ENCODE measurements at places on chromosomes 11 and 22.

- DNase-seq: peak; percentile 94
These were observed 1.8 kb upstream of the CCND1 start for GRCh38 chr11:69638941-69639681.

DNA sequence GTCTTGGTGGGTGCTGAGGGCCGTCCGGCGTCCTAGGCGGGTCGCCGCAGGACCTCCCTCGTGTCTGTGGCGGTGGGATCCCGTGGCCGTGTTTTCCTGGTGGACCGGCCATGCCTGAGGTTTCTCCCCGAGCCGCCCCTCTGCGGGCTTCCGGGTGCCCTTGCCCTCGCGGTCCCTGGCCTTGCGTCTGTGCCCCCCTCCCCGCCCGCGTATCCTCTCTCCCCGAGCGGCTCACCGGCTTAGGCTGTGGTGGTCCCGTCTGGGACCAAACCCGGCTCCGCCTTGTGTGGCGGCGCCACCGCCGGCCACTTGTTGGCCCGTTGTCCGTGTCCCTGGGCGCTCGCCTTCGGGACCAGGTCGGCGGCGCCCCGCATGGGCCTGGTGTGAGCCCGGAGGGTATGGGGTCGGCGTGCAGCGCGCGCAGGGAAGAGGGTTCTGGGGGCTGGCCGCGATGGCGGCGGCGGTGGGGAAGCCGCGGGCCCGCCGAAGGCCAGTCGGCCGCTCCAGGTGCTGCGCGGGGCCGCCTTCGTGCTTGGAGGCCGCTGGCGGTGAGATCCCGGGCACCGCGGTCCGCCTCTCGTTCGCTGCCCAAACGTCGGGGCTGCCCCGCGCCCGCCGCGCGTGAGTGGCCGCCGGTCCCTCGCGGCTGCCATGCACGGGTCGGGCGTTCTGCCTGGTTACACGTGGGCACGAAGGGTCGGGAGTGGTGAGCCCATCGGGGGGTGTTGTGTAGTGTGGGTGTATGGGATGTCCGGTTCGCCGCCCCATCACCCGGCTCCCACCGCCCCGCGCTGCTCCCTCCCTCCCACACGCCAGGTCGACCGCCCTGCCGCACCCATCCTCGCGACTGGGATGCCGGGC is 3899.1 kb upstream of the OR11H1 start:
- no peak for DNase-seq

GRCh38 chr22:23677701-23677995 is 13.2 kb upstream of the RGL4 start:
- no peak for DNase-seq

- no peak for DNase-seq
These were observed 74.5 kb downstream of the TTC28 start for GRCh38 chr22:28604966-28605761.

- no peak for DNase-seq
These were observed 267.2 kb downstream of the NTM start for GRCh38 chr11:131637469-131638175.

GRCh38 chr11:66467756-66468155 is 1.1 kb downstream of the PELI3 start:
- no peak for DNase-seq

- DNase-seq: no peak
These were observed 16.2 kb upstream of the BCR start for GRCh38 chr22:23164091-23164490.

GRCh38 chr11:78957476-78958245 is 383.0 kb upstream of the NARS2 start:
- DNase-seq: no peak

- DNase-seq: peak; percentile 35
These were observed 16.2 kb downstream of the OTOG start for GRCh38 chr11:17563231-17563646.

- DNase-seq: no peak
These were observed 30.7 kb upstream of the ARFGAP3 start for GRCh38 chr22:42887523-42888507.

GRCh38 chr11:13388741-13389140 is 74.3 kb downstream of the BTBD10 start:
- DNase-seq: no peak

GRCh38 chr11:35104655-35105054 is 34.3 kb upstream of the CD44 start:
- no peak for DNase-seq

GRCh38 chr11:101187748-101188147 is 58.1 kb upstream of the PGR start:
- no peak for DNase-seq

- no peak for DNase-seq
These were observed 27.4 kb downstream of the ZNF214 start for GRCh38 chr11:6992457-6993417.

DNA sequence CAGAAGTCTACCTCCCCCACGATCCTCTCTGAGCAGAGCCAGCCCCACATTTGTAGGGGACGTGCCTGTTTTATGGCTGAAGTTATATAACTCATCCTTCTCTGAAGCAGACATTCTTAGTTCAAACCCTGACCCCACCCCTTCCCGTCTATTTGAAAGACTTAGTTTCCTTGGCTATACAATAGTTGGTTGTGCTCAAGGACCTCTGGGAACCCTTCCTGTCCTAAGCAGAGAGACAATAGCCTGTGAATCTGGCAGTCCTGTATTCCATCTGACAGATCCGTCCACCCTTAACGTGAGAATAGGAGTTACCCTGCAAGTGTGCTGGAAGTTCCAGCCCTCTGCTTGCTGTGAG is 75.2 kb downstream of the MN1 start:
- no peak for DNase-seq

GRCh38 chr11:5203366-5203765 is 2.9 kb upstream of the OR51V1 start:
- DNase-seq: no peak

GRCh38 chr22:20422271-20423007 is 15.2 kb downstream of the SCARF2 start:
- no peak for DNase-seq

DNA sequence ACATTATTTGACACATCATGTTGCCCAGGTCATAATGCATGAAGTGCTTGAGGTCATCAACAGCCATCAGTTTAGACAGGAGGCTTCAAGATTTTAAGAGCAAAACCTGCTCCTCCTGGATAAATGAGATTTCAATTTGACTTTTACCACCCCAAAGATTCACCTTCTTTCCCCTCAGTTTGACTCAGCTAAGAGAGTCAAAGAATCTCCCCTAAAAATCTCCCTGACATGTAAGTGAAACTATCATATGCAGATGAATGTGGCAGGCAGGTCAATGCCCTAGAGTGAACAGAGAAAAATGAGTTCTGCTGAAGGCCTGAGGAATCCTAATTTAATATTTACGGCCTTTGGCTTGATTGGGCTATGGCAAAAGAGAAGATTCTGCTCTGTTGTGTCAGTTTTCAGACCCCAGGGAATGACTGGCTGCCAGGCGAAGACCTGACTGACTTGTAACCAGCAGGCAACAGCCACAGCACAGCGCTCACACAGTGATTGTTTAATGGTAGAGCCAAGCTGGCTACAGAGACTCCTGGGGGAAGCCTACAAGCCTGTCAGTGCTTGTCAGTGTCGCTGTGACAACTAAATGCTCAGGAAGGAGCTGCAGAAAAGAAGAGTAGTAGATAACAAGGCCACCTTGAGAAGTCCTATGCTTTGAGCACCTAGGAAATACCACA is 491.2 kb upstream of the LRRC4C start:
- no peak for DNase-seq

- DNase-seq: no peak
These were observed 171.8 kb downstream of the SOX6 start for GRCh38 chr11:16184588-16184987.

- DNase-seq: no peak
These were observed 635.2 kb upstream of the LUZP2 start for GRCh38 chr11:23861615-23862014.

GRCh38 chr22:42604403-42604802 is 10.3 kb downstream of the POLDIP3 start:
- DNase-seq: no peak

DNA sequence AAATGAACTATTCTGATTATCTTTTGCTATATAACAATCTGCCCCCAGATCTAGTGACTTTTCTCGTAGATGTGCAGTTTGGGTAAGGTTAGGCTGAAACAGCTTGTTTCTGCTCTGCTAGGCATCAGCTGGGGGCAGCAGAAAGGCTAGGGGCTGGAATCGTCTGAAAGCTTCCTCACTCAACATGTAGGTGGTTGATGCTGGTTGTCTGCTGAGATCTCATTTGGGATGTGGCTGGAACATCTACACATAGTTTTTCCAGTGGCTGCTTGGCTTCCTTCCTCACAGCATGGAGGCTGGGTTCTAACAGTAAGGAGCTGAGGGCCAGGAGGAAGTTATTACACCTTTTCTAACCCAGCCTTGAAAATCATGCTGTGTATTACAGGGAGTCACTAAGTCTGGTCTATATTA is 30.2 kb downstream of the USP47 start:
- no peak for DNase-seq

- DNase-seq: no peak
These were observed 67.3 kb downstream of the IMMP1L start for GRCh38 chr11:31442086-31442485.

GRCh38 chr11:96461871-96462270 is 72.1 kb downstream of the JRKL start:
- DNase-seq: no peak

- DNase-seq: no peak
These were observed 62.4 kb upstream of the MYEOV start for GRCh38 chr11:69231466-69232018.

GRCh38 chr11:9151631-9152030 is 60.2 kb upstream of the SCUBE2 start:
- DNase-seq: no peak

DNA sequence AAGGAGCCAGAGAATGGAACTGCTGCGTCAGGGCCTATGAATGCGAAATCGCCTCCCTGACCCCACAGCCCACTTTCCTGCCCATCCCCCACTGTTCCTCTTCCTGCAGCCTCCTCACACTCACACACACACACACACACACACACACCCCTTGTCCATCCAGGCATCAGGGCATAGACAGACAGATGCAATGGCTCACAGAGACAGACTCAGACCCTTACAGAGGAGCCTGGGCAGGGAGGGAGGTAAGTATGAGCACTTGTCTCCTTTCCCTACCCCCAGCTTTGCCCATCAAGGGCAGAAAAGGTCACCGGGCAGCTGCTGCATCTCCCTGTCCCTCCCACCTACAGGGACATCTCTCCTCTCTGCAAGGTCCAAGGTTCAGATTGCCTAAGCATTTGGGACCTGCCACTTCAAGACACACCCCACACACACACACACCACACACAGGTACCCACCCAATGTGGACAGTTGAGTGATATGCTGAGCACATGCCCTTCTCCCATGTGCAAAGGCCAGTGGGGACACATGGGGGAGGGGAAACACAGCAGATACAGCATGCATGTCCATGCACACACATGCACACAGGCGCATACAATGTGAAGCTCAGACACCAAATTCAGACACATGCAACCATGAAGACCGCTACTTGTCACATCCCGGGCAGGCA is 2.0 kb upstream of the NRXN2 start:
- no peak for DNase-seq

DNA sequence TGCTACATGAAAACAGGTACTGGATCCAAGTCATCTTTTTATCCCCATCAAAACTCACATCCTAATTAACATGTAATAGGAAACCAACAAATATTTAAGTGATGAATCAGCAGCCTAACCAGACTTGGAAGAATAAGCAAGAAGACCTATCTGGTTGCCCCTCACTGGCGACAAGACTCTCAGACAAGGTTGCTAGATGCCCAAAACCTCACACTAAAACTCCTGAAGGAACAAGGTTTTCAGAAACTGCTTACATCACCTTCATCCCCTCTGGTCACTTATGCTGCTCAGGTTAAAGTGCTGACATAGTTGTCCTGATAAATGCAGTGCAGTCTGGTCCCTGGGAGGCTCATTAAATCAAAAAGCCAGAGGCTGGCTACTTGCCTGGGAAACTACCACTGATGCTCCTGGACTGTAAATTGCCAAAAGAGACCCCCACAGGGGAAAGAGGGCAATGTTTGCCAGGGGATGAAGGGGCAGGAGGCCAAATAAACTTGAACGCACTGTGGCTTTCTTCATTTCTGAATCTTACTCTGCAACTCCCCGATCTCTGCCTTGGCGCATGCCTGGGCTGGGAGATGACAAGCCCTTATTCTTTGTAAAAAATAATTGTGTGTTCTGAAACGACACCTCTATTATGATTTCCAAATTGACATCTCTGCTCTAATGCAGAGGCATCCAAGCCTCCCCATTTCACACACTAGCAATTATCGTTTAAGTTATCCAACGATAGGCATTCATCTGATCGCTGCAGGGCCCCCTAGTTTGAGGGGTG is 72.7 kb downstream of the AMBRA1 start:
- no peak for DNase-seq

DNA sequence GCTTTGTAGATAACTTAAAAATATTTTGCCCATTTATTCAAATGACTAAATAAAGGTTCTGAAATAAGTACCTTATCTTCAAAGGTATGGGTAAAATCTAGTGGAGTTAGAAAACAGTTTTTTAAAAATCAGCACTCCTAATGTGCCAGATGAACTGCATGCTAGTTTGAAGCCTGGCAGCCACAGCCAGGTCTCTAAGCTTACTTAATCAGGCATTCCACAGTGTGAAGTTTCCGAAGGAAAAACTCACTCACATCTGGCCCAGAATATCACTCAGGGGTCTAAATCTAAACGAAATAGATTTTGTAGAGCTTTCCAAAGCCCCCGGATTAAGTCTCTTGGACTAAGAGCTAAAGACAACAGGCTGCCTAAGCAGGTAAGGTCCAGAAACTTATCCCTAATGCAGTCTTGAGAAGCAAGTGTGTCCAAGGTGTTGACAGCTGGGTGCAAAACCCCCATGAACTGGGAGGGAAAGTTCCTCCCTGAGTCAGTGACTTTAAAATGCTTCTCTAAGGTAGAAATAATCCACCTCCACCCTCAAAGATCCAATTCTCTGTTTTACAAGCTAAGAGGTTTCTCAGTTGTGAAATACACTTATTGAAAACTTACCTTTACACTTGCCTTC is 157.6 kb downstream of the FCHSD2 start:
- no peak for DNase-seq

- no peak for DNase-seq
These were observed 13.1 kb downstream of the GRIK4 start for GRCh38 chr11:120524536-120525085.

- no peak for DNase-seq
These were observed 67.8 kb downstream of the FAM168A start for GRCh38 chr11:73530109-73530508.

- DNase-seq: no peak
These were observed 209.2 kb upstream of the TBCEL start for GRCh38 chr11:120814531-120815318.

- no peak for DNase-seq
These were observed 26.0 kb upstream of the FLI1 start for GRCh38 chr11:128667873-128668272.

- no peak for DNase-seq
These were observed 241.9 kb downstream of the SOX6 start for GRCh38 chr11:16114431-16114830.

DNA sequence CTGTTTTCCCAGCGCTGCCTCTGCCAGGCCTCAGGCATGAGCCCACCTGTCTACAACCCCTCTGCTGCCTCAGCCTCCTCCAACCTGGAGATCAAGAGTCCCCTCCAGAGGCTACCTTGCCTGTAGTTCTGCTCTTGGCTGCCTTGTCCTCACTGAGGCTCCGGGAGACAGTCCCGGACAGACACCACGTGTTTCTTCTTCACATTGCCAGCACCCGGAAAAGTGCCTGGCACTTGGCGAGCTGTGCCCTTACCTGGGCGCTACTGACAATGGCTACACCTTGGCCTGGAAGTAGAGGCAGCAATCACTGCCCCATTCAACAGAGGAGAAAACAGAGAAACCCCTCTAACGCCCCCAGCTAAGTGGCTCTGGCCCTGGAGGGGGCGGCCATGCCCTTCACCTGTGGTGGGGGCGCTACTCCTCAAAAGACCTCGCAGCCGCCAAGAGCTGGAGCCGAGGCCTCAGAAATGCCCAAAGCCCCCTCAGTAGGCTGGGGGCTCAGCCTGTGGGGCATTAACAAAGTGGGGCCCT is 3.0 kb upstream of the NAP1L4 start:
- no peak for DNase-seq

Data from mesothelial cell of epicardium (in vitro differentiated cells).